ENCODE measurements at places on chromosomes 7 and 10.

DNA sequence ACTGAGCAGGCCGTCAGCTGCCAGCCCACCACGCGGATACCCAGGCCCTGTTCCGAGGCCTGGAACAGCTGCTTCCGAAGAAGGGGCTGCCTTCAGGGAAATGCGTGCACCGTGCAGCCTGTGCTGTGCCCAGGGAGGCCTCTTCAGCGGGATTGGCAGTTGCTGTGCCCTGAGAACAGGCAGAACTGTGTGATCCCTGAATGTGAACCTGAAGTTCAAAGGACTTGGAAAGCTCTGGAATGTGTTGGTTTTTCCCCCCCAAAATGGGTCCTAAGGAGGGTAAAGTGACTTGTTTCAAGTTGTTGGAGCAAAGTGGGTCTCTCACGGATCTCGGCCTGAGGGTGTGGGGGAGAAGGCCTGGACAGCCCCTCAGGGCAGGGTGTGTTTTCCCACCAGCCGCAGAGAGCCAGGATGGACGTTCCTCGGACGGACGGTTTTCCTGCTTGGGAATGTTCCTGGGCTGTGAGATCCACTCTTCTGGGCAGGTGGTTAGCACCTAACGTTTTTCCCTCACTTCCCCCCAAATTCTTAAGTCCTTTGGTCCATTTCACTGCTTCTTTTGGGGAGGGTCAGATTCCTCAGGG, 2.1 kb downstream of the SPRN start:
- DNase-seq = no peak

DNA sequence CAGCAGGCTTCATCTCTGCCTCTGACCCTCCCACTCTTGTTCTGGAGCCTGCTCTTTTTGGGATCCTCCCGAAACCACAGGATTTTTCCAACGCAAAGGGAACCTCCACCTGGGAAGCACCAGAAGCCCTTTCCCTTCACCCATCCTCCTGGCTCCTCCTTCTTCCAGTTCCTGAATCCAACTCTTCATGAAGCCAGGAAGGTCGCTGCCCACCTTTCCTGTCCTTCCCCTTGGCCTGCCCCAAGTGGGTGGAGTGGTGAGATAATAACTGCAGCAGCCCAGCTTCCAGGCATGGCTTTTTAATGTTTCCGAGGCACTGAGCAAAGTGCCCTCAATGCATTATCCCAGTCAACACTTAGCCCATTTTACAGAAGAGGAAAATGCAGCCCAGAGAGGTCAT, 70.8 kb upstream of the EEPD1 start:
- DNase-seq = no peak

GRCh38 chr7:96786261-96786997, 76.8 kb upstream of the SEM1 start:
- no peak for DNase-seq

GRCh38 chr10:7432884-7433726, 22.3 kb upstream of the SFMBT2 start:
- DNase-seq = no peak

DNA sequence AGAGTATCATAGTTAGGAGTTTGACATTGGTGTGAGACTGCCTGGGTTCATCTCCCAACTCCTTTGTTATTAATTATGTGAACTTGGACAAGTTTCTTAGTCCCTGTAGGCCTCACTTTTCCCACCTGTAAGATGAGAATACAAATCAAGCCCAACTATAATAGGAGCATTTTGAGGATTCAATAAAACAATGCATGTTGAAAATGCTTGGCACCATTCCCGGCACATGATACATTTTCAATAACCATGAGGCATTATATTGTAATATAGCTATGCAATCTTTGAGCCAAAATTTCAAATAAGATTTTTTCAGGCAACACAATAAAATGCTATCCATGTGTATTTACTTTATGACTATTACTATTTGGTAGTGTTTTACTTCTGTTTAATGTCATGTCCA, 229.0 kb upstream of the SP4 start:
- DNase-seq = no peak

GRCh38 chr7:157514306-157514705, 177.5 kb downstream of the DNAJB6 start:
- DNase-seq = no peak

DNA sequence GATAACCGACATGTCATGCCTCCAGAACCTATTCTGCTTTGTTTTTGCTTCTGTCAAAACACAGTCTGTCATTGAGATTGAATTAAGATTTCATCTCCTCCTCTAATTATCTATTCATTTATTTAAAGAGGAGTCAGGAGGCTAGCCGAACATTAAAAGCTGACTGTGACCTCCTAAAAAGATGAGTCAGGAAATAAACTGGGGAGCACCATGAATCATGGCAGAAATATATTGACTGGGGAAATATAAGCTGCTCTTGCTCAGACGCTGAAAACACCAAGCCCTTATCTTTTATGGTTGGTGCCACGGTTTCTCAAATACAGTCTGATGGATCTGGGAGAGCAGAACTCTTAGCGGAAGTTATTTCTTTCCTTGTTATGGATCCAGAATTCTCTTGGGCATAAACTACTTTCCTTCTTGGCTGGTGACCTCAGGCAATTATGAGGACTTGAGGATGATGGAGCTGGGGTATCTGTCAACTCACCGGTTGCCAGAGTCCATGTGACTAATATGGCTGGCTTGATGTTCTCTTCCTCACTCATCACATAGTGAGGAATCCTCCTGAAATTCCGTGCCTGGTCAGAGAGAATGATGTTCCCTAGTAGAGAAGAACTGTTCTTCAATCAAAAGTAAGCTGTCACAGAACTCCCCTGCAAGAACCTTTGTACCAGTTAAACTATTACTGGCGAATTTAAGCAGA, 307.6 kb upstream of the PHYHIPL start:
- no peak for DNase-seq
